ENCODE measurements at places on chromosomes 3 and 15.

DNA sequence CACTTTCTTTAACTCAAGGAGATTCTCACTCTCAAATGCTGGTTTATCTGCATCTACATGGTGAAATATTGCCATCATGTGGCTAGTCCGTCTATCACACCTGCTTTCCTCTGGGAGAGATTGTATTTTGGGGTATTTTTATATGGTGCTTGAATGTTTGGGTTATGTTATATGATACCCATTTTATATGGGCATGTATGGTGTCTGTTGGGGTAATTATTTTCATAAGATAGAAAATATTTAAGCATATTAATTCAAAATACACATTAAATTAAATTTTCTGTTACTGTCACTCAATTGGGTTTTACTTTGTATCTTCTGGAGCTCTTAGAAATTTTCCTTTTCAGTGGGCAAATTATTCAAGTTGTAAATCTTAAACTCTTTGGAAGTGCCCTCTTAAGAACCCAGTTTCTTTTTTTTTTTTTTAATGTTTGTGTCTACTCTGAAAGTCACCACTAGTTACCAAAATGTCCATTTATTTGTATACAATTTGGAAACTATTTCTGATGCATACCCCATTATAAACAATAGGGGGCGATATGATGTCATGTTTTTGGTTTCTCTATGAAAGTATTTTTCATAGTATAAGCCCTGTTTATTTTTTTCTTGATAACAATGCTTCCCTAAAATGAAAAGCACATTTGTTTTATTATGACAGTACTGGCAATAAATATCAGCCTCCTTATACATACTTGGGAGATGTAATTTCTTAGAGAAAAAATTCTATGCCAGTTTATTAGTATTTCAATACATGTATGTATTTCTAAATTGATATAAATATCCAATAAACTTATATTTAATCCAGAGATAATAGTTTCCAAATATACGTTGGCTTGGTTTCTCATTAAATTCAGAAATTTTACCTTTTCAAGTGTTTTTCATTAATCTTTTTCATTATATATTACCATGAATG, 36.1 kb upstream of the PLSCR5 start:
- DNase-seq = no peak

DNA sequence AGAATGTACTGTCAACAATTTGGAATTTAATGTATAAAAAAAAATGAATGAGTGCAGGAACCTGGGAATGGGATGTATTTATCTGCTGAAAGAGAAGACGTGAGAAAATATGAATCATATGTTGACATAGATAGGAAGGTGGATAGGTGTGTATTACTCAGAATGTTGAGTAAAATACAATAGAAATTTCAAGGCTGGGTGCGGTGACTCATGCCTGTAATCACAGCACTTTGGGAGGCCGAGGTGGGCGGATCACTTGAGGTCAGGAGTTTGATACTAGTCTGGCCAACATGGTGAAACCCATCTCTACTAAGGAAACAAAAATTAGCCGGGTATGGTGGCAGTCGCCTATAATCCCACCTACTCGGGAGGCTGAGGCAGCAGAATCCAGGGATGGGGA, 202.8 kb downstream of the CADM2 start:
- no peak for DNase-seq

DNA sequence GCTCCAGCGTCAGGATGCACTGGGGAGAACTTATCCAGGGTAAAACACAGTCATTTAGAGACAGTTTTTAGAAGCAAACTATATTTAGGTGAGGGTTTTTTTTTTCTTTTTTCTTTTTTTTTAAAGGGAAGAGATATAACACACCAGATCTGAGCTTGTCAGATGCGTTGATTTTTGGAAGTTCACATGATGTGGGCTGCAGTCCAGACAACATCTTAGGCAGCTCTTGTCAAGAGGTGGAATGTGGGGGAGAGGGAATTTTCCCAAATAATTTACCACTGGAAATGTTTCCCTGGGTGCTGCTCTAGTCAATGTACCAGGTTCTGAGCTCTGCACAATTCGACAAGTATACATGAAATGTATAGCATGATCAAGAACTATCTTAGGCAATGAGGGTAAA, 93.3 kb downstream of the OXNAD1 start:
- no peak for DNase-seq

GRCh38 chr15:27268923-27269322, 297.9 kb downstream of the GABRG3 start:
- DNase-seq = no peak

DNA sequence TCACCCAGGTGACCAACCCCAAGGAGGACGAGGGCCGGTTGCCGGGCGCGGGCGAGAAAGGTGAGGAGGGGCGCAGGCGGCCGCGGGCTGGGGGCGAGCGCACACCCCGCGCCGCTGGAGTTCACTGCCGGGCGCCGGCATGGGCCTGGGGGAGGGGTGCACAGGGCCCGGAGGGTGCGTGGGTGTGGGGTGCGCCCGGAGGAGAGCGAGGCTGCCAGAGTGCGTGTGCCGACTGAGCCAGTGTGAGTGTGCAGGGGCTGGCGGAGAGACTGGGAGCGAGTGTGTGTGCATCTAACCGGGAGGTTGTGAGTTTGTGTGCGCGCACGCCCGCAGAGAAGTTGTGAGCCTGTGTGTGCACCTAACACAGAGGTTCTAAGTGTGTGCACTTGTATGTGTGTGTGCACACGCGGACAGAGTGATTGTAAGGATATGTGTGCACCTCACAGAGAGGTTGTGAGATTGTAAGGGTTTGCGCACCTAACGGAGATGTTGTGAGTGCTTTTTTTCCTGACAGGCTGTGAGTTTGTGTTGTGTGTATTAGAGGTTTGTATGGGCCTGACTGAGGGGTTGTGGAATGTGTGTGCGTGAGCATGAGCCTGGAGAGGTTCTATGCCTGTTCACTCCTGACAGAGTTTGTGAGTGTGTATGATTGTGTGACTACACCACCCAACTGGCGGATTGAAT, 681 bp downstream of the CTDSPL start:
- DNase-seq = peak; percentile 66

- DNase-seq = no peak
Measured at GRCh38 chr3:115549071-115549470, 74.2 kb upstream of the GAP43 start.

DNA sequence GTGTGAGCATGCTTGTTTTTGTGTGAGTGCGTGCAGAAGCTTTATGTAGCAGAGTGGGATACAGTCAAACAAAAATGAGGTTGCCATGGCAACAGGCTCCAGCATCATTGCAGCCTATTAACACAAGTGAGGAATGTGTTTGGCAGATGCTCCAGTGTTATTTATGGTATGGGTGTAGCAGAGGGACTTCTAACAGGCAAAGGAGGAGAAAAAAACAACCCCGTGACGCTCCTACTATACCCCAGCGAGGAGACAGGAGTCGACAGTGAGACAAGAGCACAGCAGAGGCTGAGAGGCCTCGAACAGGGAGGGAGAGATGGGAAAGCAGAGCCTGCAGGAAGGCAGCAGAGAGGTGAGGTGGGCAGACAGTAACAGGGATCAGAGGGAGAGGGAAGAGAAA, 4.9 kb downstream of the ADCY5 start:
- no peak for DNase-seq

GRCh38 chr15:66195621-66196230, 57.8 kb downstream of the MEGF11 start:
- DNase-seq = no peak

DNA sequence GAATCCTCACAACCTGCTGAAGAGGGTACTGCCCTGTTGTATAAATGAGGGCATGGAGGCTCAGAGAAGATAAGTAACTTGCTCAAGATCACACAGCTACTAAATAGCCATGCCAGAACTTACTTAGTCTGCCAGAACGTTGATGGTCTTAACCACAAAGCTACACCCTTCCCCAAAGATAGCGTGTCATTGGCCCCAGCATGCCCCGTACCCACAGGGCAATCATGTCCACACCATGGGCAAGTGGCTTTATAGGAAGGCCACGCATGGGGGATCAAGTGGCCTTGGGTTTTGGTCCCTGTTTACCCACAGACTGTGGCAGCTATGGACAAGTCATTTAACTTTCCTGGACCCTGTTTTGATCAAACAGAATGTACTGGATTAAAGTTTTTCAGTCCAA, 15.9 kb upstream of the ARHGEF3 start:
- no peak for DNase-seq

DNA sequence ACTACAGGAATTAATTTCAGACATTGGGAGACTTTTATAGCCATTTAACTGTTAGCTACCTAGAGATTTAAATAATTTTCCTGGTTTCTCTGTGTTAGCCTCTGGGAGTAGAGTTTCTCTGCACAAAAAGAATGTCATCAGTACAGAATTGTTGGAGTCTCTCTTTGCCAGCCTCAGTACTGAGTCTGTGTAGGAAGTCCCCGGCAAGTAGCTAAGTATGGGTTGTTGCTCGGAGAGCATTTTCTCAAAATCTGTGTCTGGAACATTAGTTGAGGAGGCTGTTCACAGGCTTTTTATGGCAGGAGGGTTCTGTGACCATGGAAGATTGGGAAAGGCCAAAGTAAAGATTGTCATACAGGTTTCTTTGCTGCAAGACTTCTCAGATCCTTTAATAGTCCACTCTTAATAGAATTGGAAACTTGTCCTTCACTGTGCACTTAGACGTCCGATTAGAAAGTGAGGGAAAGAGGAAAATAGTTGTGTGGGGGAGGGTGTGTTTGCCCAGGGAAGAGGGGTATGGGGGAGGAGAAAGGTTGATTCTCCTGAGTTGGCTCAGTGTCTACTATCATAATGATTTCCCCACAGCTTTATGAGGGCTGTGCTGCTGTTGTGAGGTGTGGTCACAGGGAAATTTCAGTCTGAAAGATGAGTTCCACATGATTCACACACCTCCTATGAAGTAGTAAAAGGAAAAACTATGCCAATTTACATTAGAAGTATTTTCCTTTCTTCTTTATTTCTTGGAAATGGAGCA, 207.1 kb downstream of the PTPRG start:
- no peak for DNase-seq

GRCh38 chr15:56351353-56351752, 13.9 kb upstream of the TEX9 start:
- DNase-seq = no peak

DNA sequence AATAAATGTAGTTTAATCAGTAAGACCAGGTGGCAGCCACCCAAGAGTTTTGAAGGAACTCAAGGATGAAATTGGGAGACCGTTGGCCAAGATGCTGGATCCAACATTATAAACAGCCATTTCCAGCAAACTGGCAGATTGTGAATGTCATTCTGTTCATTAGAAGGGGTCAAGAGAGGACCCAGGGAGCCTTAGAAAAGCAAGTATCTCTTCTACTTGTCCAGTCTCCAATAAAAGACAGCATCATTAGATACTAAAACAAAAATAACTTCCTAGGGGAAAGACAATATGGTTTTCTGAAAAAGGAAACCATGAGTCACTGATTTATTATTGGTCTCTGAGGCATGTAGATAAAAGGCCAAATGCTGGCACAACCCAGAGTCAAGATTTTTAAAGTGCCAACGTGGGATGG, 67.9 kb downstream of the GADL1 start:
- DNase-seq = no peak

- DNase-seq = no peak
Measured at GRCh38 chr3:167736264-167736787, 805 bp downstream of the SERPINI1 start.

- no peak for DNase-seq
Measured at GRCh38 chr3:11392014-11392859, 120.0 kb downstream of the ATG7 start.

- no peak for DNase-seq
Measured at GRCh38 chr3:11272906-11273574, 843 bp downstream of the ATG7 start.

DNA sequence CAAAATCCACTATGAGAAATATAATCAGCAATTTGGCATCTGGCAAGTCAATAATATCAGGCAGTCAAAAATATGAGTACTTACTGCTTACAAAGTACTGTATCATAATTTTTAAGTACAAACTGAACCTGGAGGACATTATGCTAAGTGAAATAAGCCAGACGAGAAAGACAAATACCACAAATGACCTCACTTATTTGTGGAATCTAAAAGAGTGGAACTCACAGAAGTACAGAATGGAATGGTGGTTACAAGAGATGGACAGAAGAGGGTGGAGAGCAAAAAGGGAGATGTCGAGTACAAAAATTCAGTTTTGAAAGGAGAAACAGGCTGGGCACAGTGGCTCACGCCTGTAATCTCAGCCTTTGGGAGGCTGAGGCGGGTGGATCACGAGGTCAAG, 12.4 kb downstream of the PCYT1A start:
- no peak for DNase-seq

DNA sequence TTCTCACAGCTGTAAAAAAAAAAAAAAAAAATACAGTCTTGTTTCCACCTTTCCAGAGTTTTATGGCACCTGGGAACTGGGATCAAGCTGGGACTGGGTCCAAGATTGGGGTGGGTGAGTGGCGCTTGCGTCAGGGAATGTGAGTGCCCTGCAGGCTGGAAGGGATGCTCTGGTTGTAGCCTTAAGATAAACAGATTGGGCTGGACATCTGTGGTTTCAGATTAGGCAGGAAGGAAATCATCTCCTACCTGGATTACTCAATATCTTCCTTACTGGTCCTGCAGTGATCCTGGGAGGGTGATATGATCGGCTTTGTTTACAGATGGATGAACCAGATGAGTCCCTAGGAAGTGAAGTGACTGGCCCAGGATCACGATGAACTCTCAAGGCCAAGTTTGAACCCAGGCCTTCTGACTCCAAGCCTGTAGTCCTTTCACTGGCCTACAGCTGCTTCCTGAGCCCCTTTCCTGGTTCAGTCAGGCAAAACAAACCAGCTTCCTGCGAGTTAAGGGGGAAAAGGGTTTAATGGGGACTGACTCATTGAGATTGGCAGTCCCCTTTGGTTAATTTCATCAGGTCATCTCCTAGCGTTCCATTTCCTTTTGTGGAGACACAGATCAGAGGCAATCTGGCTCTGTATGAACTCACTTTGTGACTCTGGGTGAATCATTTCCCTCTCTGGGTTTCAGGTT, 179.8 kb downstream of the THSD4 start:
- DNase-seq = no peak

DNA sequence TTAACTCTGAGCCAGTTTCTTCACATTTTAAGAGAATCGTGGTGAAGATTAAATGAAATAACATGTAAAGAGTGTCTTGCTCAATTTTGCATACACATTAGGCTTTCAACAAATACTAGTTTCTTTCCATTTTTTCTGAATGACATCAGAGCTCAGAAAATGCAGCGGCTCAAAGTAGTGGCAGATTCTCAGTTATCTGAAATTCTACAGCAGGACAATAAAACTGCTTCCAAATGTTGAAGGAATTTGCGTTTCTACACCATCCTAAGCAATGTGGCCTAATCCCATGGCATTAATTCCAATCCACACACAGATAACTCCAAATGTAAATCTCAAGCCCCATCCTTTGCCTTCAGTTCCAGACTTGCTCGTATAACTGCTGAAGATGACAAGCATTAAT, 115.8 kb downstream of the PLCH1 start:
- no peak for DNase-seq

GRCh38 chr3:40780291-40780924, 255.6 kb downstream of the ZNF621 start:
- no peak for DNase-seq

- no peak for DNase-seq
Measured at GRCh38 chr15:56923174-56923591, 4.7 kb downstream of the TCF12 start.

- DNase-seq = no peak
Measured at GRCh38 chr3:142498397-142499180, 50.8 kb upstream of the XRN1 start.

GRCh38 chr3:38130631-38131065, 6.3 kb downstream of the ACAA1 start:
- no peak for DNase-seq

GRCh38 chr3:16897254-16897926, 12.6 kb downstream of the PLCL2 start:
- peak; percentile 54 for DNase-seq

Measured in activated naive CD4-positive, alpha-beta T cell treated with anti-CD3 and anti-CD28 coated beads, Interleukin-2, amount 50 U/mL, for 16 hours (primary cell).